ENCODE measurements at places on chromosomes 5 and 9.
A peak's percentile ranks its signal among the peaks of the same experiment; 100 is the strongest.

DNA sequence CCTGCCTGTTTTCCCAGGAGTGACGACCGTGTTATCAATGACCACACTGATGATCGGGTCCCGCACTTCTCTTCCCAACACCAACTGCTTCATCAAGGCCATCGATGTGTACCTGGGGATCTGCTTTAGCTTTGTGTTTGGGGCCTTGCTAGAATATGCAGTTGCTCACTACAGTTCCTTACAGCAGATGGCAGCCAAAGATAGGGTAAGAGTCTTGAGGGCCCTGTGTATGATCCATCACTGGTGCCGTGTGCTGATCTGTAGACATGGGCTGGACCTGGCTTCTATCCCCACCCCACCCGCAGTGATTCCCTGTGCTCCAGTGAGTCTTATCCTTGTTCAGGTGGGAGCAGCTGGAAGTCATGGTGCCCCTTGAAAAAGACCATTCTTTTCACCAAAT, 26.0 kb downstream of the GABRP start:
- peak; percentile 35 for DNase-seq

- DNase-seq, result no peak
Observed at GRCh38 chr9:19876569-19877316, 87.9 kb upstream of the SLC24A2 start.

DNA sequence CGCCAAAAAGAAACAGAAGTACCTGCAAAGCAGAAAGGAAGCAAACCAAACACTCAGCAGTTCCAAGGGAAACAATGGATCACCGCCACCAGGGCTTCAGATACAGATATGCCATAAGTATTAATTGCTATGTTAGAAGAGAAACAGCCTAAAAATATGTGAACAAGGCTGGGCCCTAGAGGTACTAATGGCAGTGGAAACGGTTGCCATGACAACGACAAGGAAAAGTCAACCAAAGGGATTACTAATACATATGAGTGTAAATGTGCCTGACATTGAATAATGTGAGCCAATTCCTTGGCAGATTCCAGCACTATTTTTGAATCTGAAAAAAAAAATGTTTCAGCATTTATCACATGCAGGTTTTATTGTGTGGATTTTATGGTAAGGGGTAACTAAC, 75.0 kb downstream of the CAVIN4 start:
- DNase-seq, result no peak

DNA sequence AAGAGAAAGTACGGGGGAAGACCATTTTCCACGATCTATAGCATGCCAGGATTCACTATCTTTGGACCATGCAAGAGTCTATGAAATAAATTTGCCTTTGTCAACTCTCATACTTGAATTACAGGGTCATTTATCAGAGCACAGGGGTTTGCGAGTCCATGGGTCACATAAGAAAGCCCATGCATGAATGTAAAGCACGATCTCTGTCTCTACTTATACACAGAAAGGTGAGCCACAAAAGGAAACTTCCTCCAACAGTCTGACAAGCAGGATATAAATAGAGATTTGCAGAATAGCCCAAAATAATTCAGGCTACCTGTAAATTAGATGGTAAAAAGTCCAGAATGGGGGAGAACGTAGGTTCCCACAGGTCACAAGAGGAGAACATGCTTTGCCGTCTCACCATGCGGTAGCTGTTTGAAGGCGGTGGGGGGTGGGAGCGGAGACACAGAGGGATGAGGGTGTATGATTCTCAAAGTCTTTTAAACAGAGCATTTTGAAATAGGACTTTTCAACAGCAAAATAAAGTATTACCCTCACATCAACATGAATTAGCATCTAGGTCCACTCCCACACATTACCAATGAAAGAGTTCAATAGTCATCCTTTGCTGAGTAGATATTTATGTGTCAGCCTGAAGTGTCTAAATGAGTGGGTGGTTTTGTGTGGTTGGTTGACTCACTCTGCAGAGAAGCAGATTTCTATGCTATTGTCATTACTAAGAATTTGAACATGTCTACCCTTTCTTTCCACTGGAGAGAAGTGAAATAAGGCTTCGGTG, 279.7 kb downstream of the EBF1 start:
- no peak for DNase-seq

DNA sequence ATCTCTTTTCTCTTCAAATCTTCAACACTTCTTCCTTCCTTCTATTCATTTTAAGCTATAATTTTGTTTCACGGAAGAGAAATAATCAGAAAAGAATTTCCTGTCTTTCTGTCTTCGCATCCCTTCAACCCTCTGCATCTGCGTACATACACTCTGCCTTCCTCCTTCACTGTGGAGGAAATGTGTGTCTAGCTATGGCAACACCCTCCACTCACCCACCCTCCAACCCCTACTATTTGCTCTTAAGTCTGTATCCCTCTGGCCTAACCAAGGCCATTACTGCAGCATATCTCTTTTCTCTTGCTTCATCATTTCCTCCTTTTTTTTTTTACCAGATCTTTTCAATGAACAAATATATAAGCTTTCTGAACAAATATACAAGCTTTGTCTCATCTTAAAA, 105.7 kb upstream of the NUDT12 start:
- DNase-seq, result no peak

DNA sequence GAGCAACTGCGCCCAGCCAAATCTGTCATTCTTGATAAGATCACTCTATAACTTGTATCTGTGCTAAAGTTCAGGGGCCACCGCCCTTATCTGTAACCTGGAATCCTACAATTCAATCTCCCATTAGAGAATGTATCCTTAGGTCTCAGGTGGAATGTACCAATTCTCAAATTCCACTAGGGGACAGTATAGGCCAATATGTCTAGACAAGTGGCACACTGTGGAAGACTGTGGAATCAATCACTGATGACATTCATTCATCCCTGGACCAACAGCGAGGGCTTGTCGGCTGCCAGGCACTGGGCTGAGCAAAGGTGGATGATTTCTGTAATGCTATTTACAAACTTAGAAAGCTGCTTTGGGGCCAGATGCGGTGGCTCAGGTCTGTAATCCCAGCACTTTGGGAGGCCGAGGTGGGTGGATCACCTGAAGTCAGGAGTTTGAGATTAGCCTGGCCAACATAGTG, 28.7 kb upstream of the MEGF9 start:
- DNase-seq, result peak; percentile 67

DNA sequence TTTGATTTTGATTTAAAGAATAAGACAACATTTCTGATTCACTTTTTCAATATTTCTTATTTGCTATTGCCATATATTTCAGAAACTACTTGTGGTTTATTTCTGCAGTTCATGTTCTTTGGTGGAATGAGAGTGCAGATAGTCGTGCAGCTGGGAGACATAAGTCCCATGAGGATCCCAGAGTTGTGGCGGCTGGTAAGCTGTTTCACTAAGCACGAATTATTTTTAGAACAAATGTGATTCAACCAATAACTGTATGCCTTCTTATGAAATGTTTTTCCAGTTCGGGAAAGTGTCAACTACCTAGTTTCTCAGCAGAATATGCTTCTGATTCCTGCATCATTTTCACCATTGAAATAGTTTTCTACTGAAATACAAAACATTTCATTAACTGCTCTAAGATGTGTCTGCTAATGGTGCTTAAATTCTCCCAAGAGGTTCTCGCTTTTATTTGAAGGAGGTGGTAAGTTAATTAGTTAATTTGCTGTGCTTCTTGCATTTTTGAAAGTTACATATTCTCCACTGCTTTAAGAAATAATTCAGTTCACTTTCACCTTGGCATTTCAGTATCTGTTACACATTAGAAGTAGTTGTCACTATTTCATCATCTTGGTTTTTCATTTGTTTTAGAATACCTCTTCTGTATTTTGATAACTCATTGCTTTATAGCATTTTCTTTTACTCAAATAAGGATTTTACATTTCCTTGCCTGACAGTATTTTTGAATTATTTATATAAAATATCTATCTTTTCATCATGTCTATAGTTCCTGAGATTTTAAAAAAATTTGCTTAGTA, 9.0 kb downstream of the NIPSNAP3B start:
- no peak for DNase-seq

GRCh38 chr5:176787676-176788075, 22.7 kb upstream of the UNC5A start:
- no peak for DNase-seq

- DNase-seq, result no peak
Observed at GRCh38 chr5:124511791-124512190, 234.6 kb downstream of the ZNF608 start.

- no peak for DNase-seq
Observed at GRCh38 chr5:149939546-149939945, 5.0 kb downstream of the PDE6A start.

DNA sequence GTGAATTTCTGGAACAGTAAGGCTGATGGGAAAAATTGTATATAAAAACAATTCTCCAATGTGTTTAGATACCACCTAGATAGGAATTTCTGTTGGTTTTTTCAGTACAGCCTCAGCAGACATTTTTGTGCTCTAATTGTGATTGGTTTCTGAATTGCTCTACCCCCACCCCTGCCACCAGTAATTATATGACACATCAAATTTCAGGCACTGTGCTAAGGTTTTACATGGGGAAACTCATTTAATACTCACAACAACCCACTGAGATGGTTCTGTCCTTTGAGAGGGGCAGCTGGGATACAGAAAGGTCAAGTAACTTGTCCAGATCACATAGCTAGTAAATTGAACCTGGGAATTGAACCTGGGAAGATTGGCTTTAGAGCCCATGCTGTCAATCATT, 288.0 kb downstream of the ARHGEF28 start:
- DNase-seq, result no peak

DNA sequence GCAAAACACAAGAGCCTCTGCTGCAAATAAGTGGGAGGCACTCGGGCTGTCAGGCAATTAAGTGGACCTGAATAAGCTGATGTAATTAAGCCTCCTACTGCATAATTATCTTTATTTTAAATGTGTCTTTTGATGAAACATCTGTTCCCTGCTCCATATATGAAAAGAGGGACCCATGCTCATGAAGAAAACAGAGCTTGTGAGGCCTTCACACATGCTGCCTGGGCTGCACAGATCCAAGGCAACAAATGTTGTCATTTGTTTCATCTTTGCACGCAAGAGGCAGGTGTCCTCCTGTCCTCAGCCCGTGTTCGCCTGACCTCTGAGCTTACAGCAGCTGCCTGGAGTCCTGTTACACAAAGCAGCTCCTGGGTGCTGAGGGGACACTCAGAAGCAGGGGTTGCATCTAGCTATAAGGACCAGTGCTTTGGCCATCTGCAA, 381.1 kb downstream of the ZNF608 start:
- DNase-seq, result no peak

DNA sequence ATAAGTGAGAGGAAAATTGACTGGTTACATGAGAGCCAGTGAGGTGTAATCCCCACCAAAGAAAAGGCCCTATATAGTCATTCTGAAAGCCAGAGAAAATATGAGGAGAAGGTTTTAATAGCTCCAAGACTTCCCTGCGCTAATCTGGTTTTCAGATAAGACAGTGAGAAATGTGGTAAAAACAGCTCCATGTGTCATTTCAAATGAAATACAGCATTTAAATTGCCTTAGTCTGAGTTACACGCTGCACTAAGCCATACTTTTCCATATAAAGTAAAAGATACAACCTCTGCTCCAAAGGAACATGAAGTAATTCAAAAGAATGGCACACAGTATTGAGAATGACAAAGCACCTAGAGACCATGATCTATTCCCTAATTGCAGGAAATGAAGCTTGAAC, 378.0 kb upstream of the PDE4D start:
- DNase-seq, result no peak

GRCh38 chr5:51567636-51568035, 184.4 kb downstream of the ISL1 start:
- no peak for DNase-seq

DNA sequence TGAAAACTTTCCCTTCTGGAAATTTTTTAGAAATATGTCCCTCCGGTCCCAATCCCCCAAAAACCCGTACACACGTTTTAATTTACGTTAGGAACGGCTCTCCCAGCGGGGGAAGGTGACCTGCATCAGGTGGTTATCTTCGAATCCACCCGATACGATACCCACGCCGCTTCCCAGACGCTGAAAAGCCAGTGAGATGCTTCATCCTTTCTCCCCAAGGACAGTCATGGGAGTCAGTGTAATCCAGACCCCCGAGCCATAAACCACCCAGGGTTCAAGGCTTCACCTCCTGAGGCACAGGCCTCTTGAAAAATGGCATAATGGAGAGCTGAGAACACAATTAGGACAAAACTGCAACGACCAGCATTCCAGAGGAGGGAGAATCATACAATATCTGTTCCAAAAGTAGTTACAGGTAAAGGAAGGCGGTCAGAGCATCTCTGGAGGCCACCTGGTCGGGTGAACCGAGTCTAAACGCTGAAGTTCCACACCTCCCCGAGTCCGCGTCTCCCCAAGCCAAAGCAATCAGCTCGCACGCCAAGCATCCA, 857 bp downstream of the FAM169A start:
- DNase-seq, result peak; percentile 14

DNA sequence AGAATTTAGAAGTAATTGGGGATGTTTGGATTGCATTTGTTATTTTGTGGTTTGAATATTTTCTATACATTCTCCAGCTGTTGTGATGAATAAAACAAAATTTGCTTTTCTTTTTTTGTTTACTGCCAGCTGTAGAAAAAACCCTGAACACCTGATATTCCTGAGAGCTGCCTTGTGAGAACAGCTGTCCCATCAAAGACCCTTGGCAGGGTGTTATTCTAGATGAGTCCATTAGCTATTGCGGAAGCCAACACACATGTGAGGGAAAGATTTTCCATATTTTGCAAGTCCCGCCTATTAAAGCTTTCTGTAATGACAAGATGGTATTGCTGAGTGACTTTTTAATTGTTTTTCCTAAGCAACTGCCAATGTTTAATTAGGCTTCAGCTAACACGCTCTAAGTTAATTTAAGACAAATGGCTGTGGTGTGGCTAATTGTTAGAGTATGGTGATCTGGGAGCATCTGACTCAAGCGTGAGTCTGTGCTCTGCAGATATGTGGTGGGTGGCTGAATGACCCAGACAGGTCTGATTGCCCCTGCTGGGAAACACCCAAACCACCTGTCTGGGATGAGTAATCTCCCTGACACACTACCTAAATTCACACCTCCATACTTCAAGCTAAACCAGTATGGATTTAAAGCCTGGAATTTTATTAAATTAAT, 86.5 kb upstream of the PRLR start:
- no peak for DNase-seq

GRCh38 chr5:51988634-51989033, 605.4 kb downstream of the ISL1 start:
- no peak for DNase-seq

GRCh38 chr5:76470976-76471375, 67.9 kb downstream of the IQGAP2 start:
- no peak for DNase-seq

DNA sequence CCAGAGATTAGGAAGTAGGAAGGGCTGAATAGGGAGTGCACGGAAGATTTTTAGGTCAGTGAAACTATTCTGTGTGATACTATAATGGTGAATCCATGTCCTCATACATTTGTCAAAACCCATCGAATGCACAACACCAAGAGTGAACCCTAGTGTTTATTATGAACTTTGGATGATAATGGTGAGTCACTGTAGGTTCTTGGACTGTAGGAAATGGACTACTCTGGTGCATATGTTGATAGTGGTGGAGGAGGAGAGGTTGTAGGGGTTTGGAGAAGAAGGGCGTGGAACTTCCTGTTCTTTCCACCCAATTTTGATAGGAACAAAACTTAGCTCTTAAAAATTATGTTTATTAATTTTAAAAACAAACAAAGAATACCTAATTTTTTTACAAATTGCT, 14.3 kb downstream of the CTSL start:
- DNase-seq, result no peak

- DNase-seq, result no peak
Observed at GRCh38 chr5:128154943-128155342, 71.4 kb downstream of the SLC12A2 start.

- no peak for DNase-seq
Observed at GRCh38 chr5:136819526-136820302, 454.4 kb upstream of the TRPC7 start.

All from T47D (cell line).